ENCODE measurements at places on chromosomes 16 and 17.

DNA sequence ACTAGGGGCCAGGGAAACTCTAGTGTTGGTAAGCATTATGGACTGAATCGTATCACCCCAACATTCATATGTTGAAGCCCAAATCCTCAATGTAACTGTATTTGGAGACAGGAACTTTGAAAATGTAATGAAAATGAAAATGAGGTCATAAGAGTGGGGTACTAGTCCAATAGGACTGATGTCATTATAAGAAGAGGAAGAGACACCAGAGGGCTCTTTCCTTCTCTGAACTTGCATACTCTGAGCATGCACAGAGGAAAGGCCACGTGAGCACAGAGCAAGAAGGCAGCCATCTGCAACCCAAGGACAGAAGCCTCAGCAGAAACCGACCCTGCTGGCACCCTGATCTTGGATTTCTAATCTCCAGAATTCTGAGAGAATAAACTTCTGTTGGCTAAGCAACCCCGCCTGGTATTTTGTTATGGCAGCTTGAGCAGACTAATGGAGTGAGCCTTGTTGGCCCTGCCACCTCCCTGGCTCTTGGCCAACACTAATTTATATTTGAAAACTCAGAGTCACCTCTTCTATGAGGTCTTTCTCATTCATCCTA lies 273.4 kb downstream of the NTN1 start:
- DNase-seq: no peak

DNA sequence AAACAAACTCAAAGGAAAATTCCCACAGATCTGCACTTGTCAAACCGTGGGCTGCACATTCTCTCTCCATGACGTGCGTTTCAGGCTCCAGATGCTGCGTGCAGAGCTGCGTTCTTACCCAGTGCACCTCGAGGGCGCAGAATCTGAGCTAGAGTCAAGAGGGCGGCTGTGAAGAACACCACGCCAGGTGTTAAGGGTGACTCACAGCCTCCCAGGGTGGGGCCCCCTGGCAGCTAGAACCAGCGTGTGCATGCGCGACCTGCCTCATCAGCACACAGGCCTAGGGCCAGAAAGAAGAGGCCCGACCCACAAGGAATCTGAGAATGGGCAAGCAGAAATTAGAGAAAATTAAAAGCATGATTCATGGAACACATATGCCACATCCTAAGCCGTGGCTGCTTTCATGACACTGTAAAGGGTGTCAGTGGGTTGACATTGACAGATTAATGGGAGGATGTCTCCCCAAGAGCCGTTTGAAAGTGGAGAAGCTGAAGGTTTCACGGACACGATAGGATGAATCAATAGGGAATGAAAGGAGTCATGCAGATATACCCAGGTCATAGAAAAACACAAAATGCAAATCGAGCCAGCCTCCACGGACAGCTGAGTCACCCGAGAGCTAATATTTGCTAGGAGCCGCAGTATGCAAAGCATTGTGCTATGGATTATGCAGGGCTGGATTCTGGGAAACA lies 29.0 kb downstream of the MARCHF10 start:
- DNase-seq: no peak

DNA sequence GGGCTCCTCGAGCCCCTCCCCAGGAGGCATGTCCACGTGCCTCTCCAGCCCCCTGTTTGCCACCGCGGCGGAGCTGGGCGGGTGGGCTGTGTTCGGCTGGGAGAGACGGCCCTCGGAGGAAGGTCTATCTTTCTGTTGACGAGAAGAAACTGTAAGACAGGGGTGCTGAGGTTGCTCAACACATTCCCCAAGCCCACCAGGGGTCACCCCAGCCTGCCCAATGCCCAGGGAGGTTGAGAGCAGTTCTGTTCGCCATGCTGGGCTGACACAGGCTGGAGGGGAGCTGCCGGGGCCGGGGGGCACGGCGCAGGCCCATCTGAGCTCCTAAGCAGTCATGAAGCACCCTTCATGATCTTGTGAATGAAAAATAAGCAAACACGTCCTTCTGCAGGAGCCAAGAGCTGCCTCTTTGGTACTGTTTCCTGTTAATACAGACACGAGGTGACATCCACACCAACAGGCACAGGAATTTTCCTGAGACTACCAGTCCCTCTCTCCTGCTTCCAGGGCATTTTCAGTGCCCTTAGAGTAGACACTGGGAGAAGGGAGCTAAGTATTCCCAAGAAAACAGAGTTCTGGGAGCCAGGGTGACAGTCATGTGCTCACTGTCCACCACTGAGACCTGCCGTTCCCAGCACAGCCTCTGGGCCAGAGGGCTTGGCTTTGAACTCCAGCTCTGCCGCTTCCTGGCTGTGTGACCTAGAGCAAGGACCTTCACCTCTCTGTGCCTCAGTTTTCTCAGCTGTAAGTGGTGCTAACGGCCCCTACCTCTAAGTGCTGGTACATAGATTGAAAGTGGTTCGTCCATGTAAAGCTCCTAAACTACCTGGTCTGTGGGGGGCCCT lies 9.2 kb downstream of the UBALD2 start:
- DNase-seq: no peak

DNA sequence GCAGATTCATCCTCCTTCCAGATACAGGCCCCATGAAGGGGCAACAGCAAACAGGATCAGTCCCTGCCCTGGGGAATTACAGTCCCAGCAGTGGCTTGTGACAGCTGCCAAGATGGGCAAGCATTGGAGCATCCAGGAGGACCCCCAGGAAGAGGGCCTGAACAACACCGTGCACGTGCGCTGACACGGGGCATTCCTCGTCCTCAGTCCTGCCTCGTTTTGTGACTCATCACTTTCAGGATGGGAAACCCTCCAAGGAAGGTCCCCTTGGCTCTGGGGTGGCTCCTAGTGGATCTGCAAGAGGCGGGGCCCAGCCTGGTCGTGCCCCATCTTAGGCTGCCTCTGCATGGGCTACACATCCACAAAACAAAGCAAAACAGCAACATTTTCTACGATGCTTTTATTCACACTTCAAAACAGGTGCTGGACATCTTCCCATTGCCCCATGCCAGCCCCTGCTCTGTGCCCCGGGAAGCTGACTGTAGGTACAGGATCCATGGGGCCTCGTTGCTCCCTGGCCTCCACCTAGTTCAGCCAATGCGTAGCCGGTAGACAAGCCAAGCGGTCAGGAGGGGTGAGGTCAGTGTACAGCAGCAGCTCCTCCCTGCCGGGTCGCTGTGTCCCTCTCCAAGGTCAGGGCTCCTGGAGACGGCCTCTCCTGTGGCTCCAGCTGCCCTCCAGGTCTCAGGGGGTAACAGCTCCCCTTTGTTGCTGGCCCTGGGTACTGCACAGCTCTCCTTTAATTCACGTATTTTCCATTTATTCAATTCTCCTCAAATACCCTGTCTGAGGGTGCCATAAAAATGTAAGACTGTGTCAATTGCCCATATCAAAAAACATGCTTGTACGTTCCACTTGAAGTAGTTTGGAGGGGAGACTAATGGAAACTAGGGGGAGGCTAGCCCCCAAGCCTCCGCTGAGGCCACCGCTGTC lies 32.2 kb downstream of the ACTG1 start:
- no peak for DNase-seq

- no peak for DNase-seq
Measured at GRCh38 chr16:2712063-2712441, 8.0 kb downstream of the PRSS27 start.

DNA sequence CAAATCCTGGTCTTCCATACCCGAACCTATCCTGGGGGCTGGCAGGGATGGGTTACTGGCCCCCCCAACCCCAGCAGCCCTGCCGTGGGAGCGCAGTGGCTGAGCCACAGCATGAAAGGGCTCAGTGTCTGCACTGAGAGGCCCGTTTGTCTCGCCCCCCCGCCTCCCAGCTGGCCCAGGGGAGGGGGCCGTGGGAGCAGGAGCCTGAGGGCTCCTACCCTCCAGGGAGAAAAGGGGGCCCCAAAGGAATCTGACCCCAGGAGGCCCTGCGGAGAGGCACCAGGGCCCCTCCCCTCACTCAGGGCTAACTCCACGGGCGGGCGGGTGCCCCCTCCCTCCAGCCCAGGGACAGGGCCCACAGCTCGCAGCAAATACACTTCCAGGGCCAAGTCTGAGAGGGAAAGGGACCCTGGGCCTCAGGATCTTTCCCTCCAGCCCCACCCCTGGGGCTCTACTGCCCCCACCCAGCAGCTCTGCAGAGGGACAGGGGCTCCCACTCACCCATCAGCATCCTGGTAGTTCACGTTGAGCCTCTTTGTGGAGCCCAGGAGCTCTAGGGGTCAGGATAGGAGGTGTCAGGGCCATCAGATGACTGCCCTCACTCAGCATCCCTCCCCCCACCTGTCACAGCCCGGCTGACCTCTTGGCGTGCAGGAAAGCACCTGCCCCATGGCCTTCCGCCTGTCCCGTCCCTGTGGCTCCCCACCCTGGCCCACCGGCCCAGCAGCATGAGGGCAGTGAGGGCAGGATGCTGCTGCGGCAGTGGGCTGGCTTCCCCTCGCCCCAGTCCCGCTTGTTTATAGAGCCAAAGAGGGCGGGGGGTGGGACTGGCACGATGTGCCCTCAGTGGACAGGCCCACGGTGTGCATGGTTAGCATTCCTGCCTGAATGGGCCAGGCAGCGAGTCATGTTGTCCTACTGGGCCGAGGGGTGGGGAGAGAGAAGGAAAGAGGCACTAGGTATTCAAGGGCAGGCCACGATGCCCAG lies 7.3 kb downstream of the CASKIN2 start:
- no peak for DNase-seq

DNA sequence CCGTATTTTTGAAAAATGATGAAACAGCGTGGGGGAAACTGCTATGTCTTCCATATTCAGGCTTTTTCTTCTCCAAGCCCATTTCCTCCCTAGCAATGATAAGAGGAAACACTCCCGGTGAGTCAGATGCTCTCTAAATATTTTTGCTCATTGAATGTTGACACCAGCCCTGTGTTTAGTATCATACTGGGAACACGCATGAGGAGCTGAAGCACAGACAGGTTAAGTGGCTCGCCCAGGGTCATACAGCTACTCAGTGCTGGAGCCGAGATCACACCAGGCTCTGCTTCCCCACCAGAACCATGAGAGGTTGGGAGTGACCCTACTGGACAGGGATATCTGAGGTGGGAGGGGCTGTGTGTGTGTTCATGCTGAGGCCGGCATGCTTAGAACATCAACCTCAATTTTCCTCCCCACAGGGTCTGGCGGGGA lies 37.8 kb upstream of the ADGRG1 start:
- no peak for DNase-seq

DNA sequence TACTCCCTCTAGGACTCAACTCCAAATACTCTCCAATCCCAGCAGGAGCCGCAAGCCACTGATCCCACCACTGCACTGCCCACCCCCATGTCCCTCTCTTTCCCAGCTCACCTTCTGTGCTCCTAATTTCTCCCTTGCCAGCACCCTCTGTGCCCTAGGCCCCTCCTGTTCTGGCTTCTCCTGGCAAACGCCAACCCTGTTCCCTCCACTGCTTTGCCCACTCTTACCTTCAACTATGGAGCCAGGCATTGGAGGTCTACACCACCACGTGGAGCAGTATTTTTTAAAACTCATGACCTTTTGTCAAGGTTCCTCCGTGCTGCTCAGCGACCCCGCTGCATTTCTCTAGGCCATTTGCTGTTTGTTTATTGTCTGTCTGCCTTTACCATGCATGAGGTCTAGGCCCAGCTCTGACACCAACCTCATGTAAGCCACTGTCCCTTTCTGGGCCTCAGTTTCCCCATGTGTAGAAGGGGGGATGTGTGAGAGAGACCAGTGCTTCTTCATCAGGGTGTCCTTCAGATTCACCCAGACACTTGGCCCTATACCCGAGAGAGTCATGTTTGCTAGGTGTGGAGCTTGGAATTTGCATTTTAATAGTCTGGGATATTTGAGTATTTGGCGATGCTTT lies 4.6 kb downstream of the CCDC102A start:
- DNase-seq: no peak

- DNase-seq: no peak
Measured at GRCh38 chr17:61345825-61346666, 53.6 kb upstream of the TBX2 start.

- no peak for DNase-seq
Measured at GRCh38 chr16:72590151-72590937, 418.4 kb upstream of the PMFBP1 start.

DNA sequence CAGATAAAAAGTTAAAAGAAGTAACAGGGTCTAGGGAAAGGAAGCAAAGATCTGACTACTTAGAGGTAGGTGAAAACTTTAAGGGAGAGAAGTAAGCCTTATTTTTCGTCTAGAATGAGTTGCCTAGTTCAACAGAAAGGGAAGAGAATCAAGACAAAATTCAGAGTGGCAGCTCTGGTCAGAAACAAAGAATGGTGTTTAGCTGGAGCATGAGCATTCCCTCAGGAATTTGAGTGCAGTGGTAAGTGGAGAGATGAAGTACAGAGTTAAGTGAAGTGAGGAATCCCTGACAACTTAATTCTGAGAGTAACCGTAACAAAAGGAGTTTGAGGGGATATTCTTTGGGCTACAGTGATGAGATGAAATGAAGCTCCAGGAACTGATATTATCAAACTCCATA lies 11.5 kb downstream of the SMG6 start:
- no peak for DNase-seq

- no peak for DNase-seq
Measured at GRCh38 chr16:88359008-88359407, 23.8 kb upstream of the ZNF469 start.

GRCh38 chr17:64009571-64010402 lies 10.6 kb downstream of the ICAM2 start:
- no peak for DNase-seq

DNA sequence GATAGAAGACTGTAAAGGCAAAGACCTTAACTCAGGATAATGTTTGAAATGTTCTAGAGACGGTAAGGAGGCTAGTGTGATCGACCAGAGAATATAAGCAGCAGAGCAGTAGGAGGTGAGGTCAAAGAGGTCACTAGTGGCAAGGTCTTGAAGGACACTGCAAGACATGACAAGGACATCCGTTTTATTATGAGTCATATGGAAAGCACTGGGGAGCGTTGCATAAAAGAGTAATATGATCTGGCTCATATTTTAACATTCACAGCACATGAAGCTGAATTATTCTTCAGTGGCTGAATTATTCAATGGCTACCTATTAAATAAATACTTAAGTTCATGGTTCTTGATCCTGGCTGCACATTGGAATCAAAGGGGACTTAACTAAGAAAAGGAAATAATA lies 123.7 kb downstream of the SOX9 start:
- DNase-seq: no peak

- no peak for DNase-seq
Measured at GRCh38 chr16:56269811-56270684, 78.8 kb downstream of the GNAO1 start.

GRCh38 chr16:82358606-82359221 lies 188.7 kb upstream of the MPHOSPH6 start:
- DNase-seq: no peak

GRCh38 chr16:76854234-76854633 lies 336.8 kb upstream of the MON1B start:
- DNase-seq: no peak

- DNase-seq: no peak
Measured at GRCh38 chr17:48420823-48421222, 9.2 kb downstream of the SKAP1 start.

DNA sequence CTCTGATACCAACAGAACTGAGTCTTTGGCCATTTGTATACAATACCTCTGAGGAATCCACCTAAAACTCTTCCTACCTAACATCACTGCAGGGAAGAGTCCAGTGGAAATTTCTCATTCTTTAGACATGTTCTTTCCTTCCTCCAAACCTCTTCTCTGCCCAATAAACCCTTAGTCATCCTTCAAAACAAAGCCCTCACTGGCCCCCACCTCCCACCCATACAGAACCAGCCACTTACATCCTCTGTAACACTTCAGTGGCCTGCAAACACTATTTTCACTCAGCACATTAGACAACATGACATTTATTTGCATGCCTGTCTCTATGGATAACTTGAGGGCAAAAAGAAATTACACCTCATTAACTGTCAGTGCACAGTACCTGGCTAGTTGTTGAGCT lies 200.3 kb upstream of the NOG start:
- DNase-seq: no peak

Data from GM12892 (cell line).